ENCODE measurements at places on chromosomes 5 and 9. TPM values are rescaled to one million over a fixed set of nuclear protein-coding genes. Genes with fewer than 3 reads are reported as not detected.

- DNase-seq, result no peak
Measured at GRCh38 chr9:125407432-125407973, 145.9 kb downstream of the GAPVD1 start.

DNA sequence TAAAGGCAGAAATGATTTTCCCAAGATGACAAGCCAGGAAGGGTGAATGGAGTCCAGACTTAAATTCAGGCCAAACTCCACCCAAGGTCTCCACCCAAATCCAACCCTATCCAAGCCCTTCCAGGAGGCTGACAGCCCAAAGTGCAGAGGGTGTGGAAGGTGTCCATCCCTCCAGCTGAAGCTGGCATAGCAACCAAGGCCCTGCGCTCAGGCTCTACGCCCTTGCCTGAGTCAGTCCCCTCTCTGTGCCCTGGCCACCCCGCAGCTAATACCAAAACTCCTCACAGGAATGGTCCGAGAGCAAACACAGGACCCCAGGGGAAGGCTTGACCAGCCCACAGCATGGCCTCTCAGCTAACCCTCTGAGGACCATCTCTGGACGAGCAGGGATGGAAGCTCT is 2.1 kb downstream of the SEPTIN8 start:
- DNase-seq, result peak; percentile 34

GRCh38 chr5:80387063-80387768 is 20.6 kb upstream of the ZFYVE16 start:
- no peak for DNase-seq

Gene SPTAN1
- 269 TPM for total RNA-seq

Measured in right cardiac atrium (tissue), 5 donors.